ENCODE measurements at places on chromosomes 2 and 18. TPM values are rescaled to one million over a fixed set of nuclear protein-coding genes. Genes with fewer than 3 reads are reported as not detected.

The FAM124B gene
- not detected for total RNA-seq

The GAREM1 gene
- total RNA-seq: 5.2 TPM

The TDRD15 gene
- not detected for total RNA-seq

The GPBAR1 gene
- 0.29 TPM for total RNA-seq

The PLCD4 gene
- 0.37 TPM for total RNA-seq

The REEP1 gene
- total RNA-seq: 0.88 TPM

The REG3A gene
- total RNA-seq: not detected

The PLB1 gene
- total RNA-seq: 2.6 TPM

The CD8A gene
- 0.32 TPM for total RNA-seq

The CD28 gene
- not detected for total RNA-seq

The DYNC2LI1 gene
- total RNA-seq: 17.0 TPM

The MYO3B gene
- total RNA-seq: not detected

The SPRED2 gene
- total RNA-seq: 35.9 TPM

The LHCGR gene
- total RNA-seq: not detected

The IRS1 gene
- total RNA-seq: 13.6 TPM

The TRIB2 gene
- 0.47 TPM for total RNA-seq

The CCDC142 gene
- total RNA-seq: 14.1 TPM

The CROCC2 gene
- total RNA-seq: not detected

The SERPINB13 gene
- not detected for total RNA-seq

The SYT4 gene
- not detected for total RNA-seq

The HOXD12 gene
- not detected for total RNA-seq

The ACTG2 gene
- total RNA-seq: 0.30 TPM

The IL36A gene
- not detected for total RNA-seq

The MAPRE3 gene
- 11.1 TPM for total RNA-seq

All from A549 treated with Hydrocortisone at 1 μM for 4 hours (cell line).